ENCODE measurements at places on chromosomes 4 and X. TPM values are rescaled to one million over a fixed set of nuclear protein-coding genes. Genes with fewer than 3 reads are reported as not detected.

The EREG gene
- not detected for total RNA-seq

- DNase-seq: no peak
Measured at GRCh38 chr4:40720916-40721315, 28.8 kb upstream of the NSUN7 start.

GRCh38 chr4:182113779-182114178, 129.4 kb upstream of the TENM3 start:
- no peak for DNase-seq

- no peak for DNase-seq
Measured at GRCh38 chr4:11565213-11565612, 136.5 kb upstream of the HS3ST1 start.

DNA sequence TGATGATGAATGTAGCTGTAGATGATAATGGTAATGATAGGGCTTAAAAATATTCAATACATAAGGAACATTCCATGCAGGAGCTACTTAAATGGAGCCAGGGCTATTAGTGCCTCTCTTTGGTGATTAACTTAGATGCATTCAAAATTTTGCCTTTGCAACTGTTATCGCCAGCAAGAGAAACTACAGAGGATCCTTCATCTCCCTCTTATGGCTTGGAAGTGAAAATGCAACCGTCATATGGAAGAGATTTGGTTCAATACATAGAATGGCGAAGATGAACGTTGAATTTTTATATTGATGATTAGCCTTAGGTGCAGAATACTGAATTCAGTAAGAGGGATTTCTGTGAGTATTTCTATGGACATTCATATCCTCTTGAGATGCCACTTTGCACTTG, 134.5 kb upstream of the NLGN4X start:
- no peak for DNase-seq
